ENCODE measurements at places on chromosomes 4 and X.
A peak's percentile ranks its signal among the peaks of the same experiment; 100 is the strongest.

DNA sequence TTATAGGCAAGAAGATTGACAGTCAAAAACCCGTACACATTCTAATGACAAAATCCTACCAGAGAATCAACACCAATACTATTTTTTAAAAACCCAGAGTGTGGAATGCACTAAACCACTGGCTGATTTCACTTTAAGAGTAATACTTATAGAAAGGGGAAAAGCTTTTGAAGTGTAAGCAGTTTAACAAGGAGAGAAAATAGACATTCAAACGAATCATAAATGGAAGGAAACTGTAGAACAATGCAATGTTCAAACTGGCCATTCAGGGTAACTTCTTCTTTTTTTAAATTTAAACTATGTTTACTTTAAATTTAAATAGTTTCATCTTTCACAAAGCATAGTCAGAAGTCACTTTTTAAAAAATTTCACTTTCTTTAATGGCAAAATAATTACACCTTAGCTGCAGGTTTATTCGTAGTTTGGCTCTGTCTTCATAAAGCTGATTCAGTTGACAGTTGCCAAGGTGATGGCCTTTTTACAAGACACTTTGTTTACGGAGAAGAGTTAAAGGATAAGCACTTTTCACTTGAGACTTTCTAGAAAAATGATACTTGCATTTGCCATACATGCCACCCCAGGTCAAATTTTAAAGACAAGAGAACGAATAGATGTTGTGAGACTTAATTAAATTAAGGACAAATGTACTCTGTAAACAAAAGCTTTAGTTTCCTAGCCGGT, 82.4 kb upstream of the KLF3 start:
- DNase-seq, result no peak

DNA sequence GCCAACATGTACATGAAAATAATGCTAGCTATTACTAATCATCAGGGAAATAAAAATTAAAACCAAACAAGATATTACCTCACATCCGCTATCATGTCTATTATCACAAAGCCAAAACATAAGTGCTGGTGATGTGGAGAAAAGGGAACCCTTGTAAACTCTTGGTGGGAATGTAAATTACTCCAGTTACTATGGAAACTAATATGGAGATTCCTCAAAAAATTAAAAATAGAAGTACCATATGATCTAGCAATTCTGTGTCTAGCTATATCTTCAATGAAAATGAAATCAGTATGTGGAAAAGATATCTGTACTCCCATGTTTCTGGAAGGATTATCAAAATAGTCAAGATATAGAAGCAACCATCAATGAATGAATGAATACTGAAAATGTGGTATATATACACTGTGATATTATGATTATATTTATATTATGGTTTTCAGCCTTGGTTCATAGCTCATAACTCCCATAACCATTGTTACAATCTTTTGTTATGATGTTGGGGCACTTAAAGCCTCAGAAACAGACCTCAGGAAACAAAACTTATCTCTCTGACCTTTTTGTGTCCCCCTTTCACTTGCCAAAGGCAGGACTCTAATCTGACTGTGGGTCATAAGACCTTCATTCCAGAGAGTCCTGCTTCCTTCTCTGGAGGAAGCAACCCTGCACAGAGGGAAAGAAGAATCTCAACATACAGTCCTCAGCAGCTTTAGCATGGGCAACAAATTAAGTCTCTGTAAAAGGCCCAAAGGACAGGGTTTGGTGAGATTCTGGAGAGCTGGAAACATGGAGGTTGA, 933.2 kb downstream of the ADGRL3 start:
- DNase-seq, result peak; percentile 69

GRCh38 chrX:43643201-43643600, 12.9 kb upstream of the MAOA start:
- DNase-seq, result peak; percentile 26

- DNase-seq, result peak; percentile 51
Observed at GRCh38 chr4:140648716-140649308, 80.1 kb upstream of the UCP1 start.

DNA sequence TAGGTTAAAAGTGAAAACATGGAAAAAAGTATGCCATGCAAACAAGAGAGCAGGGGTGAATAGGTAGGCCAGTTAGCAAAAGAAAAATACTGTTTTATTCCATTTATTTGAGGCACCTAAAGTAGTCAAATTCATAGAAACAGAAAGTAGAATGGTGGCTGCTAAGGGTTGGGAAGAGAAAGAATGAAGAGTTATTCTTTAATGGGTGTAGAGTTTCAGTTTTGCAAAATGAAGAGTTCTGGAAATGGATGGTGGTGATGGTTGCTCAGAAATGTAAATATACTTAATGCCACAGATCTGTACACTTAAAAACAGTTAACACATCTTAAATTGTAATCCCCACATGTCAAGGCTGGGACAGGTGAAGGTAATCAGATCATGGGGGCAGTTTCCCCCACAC, 29.7 kb downstream of the PARM1 start:
- no peak for DNase-seq

GRCh38 chr4:84484236-84484635, 14.9 kb downstream of the NKX6-1 start:
- DNase-seq, result no peak

- DNase-seq, result peak; percentile 51
Observed at GRCh38 chr4:76585897-76586360, 150.9 kb downstream of the SHROOM3 start.

- no peak for DNase-seq
Observed at GRCh38 chr4:73683033-73683432, 57.3 kb upstream of the CXCL8 start.

DNA sequence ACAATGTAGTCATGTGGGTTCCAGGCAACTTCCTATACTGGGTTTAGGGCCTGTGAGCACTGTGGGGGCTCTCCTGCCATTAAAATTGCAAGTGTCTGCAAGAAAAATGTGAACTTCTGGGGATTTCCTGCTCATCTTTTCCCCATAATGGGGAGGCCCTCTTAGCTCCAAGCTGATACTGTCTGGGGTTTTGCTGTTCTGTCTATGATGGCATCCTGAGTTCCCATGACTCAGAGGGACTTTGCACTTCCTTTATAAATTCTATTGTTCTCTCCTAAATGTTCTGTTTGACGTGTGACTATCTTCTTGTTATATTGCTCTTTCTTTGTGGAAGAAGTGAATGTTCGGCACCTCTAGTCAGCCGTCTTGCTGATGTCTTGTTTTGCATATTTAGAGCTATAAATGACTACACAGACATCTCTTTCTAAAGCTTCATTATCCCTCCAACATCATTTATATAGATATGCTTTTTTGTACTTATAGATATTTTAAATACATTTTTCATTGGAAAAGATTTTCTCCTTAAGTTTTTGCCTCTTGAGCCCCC, 465.8 kb downstream of the NAF1 start:
- DNase-seq, result no peak

DNA sequence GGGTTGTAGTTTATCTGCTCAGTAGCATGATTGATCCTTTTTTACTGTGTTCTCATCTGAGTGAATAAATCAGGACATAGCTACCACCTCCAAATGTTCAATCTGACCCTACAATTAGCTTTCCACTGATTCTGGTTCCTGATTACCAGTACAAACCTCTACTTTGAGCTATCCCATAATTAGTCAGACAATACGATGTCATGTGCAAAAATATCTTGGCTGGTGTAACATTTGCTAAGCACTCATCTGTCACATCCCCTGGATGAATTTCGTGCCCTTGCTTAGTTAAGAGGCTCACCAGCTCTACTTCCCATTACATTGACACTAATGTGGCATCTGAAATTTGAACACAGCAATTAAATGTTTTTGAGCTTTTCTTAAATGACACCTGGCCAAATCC, 1101.0 kb upstream of the PCDH7 start:
- DNase-seq, result no peak

GRCh38 chrX:11913001-11913400, 155.0 kb downstream of the MSL3 start:
- no peak for DNase-seq

DNA sequence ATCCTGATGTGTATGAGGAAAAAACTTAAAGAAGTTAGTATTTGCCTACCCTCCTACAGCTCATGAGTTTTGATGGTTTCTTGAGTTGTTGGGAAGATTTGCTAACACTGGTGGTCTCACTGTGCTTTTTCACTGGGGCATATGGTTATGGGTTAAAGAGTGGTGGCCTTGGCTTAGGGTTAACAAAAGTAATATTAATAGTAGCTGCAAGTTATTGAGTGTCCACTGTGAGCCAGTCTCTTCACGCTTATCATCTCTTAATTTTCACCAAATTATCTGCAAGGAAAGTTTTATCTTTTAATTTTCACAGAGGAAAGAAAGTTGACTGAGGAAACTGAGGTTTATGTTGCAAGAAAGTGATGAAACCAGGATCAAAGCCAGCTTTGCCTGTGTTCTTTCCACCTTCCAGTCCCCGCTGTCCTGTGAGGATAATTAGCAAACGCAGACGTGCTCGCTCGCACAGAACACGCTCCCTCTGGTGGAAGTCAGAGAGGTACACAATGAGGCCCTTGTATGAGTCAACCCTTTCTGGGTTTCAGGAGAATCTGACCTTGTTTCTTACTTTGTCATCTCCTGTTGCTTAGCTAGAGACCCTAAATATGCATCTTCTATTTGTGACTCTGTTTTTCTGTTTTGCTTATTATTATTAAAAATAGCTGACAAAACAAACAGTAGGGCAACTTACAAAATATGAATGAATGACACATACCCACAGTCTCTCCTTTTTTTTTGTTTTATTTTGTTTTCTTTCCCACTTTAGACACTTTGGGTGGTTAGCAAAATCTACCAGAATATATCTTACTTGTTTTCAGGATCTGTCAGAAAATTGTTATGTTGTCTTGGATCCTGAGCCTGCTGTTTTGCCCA, 94.3 kb downstream of the DDIT4L start:
- DNase-seq, result peak; percentile 92

DNA sequence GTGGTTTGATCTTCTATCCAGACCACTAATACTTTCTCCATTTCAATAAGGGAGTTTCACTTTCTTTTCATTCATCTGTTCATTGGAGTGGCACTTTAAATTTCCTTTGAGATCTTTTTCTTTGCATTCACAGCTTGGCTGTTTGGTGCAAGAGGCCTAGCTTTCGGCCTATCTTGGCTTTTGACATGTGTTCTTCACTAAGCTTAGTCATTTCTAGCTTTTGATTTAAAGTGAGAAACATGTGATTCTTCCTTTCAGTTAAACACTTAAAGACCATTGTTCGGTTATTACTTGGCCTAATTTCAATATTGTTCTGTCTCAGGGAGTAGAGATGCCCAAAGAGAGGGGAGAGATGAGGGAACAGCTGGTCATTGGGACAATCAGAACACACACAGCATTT, 24.3 kb downstream of the CXCL13 start:
- no peak for DNase-seq

DNA sequence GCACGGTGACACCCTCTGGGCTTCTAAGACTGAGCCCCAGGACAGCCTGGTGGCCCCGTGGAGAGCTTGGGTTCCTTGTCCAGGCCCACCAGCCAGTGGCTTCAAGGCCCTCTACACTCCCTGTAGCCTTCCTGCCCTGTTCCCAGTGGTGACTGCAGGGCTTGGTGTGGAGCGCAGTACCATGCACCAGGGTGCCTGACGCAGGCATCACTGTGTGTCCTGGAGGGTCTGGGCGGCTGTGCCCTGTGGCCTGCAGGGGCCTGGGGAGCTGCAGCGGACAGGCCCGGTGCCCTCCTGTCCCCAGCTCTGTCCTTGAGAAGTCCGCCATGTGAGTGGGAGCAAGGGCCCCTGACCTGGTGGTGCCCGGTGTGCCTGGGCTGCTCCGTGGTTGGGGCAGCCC, 4.3 kb downstream of the FGFRL1 start:
- DNase-seq, result no peak

DNA sequence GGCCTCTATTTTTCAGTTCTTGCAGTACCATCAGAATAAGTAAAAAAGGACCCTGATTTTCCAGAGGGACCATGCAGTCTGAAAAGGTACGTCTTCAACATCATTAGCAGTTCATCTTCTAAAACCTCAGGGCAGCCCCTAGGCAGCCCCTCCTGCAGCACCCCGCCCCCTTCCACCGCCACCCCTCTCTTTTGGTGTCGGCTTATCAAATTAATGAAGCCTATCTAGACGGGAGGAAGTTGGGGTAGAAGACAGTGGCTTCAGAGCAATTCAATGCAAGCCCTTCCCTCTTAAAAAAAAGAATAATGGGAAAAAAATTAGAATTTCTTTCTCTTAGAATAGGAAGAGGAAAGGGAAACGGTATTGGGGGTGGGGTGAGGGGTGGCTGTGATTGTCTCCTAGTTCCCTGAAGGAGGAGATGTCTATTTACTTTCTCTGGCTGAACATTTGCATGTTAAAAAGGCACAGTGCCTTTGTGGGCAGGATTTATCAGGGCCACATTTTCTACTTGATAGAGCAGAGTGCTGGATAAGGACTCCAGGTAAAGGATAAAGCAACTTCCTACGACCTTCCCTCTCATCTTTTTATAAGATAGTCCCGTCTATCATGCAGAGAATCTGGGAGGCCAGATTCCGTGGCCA, 159.4 kb downstream of the MGST2 start:
- no peak for DNase-seq

- DNase-seq, result no peak
Observed at GRCh38 chr4:107862658-107863057, 37.9 kb downstream of the SGMS2 start.

- DNase-seq, result no peak
Observed at GRCh38 chr4:185457136-185457535, 14.4 kb downstream of the CCDC110 start.

DNA sequence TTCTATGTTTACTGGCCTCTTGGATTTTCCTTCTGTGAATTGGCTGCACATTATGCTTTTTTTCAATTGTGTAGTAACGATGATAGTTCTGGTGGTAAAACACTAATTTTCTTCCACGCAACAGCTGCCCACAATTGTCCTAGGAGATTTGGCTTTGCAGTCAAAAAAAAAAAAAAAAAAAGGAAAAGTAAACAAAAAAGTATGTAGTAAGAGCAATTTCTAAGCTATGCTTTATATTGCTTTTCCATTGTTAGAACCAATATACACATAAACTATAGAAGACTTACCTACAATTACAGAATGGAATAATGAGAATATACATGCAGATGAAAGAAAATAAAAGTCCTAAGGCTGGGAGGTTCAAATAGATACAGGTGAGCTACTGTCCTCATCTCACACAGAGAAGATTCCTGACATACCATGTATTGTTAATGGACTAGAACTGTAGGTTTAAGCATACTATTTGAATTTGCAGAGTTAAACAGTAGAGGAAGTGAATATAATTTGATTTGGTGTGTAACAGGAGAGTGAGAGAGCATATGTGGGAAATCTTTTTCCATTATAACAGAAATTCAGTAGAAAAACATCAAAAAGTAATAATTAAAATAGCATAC, 976.2 kb downstream of the RAB28 start:
- no peak for DNase-seq

GRCh38 chrX:140599851-140600250, 95.0 kb upstream of the SOX3 start:
- no peak for DNase-seq

- no peak for DNase-seq
Observed at GRCh38 chr4:48042979-48043461, 26.4 kb downstream of the NIPAL1 start.

DNA sequence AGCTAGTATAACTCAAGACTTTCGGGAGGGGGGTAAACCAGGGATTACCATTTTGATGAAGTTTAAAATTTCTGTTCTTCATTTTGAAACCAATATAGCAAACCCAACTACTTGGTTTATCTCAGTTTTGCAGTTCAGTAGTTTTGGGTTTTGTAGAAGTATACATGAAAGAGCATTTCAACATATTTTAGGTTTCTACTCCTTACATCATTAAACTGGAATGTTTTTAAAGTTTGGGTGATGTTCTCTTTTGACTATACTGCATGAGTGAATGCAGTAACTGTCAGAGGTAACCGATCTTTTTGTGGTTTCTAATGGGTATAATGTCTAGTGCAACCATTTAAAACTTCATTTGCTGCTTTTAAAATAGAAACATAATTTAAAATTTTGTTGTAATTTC, 248.3 kb upstream of the MAD2L1 start:
- DNase-seq, result peak; percentile 60
